ENCODE measurements at places on chromosomes 1 and 21. TPM values are rescaled to one million over a fixed set of nuclear protein-coding genes. Genes with fewer than 3 reads are reported as not detected.

GRCh38 chr21:41431788-41432548, 5.9 kb downstream of the MX1 start:
- DNase-seq = no peak

The AKNAD1 gene
- total RNA-seq = not detected

GRCh38 chr1:2633366-2633935, 635 bp upstream of the MMEL1 start:
- DNase-seq = no peak

DNA sequence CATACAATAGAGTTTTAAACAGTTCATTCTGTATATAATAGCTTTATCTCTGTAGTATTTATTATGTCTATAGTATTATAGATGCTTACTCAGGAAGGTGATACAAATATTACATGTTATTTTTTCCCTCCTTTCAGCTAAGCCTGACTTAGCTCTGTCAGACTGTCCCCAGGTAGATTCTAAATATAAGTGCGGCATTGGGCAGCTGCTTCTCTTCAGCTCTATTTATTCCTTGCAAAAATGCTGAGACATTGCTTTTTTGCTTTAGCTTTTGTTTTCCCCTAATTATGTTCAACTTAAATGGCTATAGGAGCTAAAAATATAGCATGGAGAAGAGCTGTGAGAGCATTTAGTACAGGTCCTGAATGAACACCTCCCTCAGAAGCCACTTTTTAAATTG, 203.2 kb upstream of the BEND5 start:
- no peak for DNase-seq

DNA sequence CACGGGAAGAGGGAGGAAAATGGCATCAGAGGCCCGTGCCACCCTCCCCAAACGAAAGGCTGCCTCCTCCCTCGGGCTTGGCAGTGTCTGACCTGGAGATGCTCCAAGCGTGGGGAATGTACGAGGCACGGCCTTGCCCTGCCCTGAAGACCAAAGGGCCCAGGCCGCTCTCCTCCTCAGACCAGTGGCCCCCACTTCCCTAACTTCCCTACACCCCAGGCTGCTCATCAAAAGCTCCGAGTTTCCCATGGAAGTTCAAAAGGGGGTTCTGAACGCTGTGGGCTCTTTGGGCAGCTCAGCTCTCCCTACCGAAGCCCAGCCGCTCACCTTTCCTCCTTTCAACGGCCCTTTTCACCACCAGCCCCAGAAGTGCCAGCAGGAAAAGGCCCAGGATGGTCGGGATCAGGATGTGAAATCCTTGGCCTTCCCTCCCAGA, 11.8 kb downstream of the FCMR start:
- no peak for DNase-seq

The RNF207 gene
- 6.2 TPM for total RNA-seq

- DNase-seq = peak; percentile 76
These were observed 37.3 kb upstream of the TMEM222 start for GRCh38 chr1:27284425-27285273.

- DNase-seq = no peak
These were observed 62.2 kb downstream of the DMAP1 start for GRCh38 chr1:44275296-44275962.

The FNBP1L gene
- 35.4 TPM for total RNA-seq

The CD53 gene
- total RNA-seq = 0.46 TPM

- DNase-seq = no peak
These were observed 325.0 kb upstream of the ESRRG start for GRCh38 chr1:217048104-217048707.

DNA sequence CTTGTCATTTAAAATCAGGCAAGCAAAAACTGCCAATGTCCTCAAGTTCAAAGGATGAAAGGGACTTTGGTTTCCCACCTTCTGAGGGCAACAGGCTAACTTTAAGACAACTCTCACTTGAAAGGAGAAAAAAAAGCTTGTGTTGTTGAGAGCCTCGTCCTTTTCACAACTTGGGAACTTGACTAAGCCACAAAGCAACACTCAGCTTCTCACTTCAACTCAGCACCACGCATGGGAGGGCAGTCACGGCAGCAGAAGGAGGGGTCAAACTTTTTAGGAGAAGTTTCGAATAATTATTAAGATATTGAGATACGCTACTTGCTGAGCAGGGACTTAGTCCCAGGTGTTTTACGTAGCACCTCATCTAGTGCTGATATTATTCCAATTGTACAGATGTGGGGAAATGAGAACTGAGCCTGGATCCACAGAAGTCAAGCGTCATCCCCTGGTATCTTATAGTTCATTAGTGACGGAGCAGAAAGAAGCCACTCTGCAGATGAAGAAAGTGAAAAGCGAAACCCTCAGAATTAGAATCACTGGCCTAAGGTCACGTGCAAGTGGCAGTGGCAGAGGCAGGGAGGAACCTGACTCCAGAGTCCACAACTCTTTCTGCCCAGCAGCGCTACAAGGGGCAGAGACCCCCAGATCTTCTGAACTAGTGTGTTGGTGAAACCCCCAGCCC, 83.6 kb downstream of the JAK1 start:
- DNase-seq = no peak

DNA sequence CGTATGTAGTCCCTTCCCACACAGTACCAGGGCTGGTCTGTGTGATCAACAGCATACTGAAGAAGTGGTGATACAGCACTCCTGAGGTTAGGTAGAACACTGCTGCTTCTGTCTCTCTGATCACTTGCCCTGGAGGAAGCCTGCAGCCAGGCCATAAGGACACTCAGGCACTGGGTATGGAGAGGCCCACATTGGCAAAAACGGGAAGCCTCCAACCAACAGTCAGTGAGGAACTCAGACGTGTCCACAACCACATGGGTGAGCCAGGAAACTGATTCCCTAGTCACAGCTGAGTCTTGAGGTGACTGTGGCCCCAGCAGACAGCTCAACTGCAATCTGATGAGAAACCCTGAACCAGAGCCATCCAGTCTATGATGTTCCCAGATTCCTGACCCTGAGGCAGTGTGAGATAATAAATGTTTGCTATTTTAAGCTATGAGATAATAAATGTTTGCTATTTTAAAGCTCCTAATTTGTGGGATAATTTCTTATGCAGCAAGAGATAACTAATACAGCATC, 62.5 kb downstream of the COQ8A start:
- DNase-seq = no peak

DNA sequence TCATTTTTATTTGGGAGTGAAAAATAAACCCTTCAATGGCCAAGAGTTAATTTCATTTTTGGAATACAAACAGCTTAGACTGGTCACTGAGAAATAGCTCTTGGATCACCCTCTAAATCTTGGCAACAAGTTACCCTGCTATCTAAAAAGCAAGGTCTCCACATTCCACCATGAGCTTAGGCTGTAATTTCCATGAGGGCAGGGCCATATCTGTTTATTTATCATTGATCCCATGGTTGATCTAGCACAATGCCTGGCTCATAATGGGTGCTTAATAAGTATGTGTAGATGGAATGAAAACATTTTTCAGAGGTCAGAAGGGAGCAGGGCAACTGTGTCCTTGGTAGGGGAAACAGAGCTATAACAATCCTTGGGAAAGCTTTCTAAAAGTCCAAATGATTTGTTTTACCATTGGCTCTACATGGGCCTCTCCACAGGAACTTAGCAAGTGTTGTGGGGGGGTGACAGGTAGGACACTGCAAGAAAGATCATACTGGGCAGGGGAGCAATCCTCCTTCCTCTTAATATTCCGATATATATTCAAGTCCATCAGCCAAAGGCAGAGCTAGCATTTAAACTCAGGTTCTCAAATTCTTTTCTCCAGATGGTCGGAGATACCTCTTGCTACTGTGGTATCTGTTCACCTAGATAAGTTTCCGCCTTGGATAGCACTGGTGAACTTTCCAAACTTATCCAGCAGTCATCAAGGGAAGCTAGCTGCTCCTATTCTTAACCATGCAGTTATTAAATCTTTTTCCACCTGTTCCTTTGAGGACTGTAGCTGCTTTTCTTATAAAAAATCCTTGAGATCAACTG, 53.1 kb upstream of the PTCH2 start:
- no peak for DNase-seq

The RGS8 gene
- total RNA-seq = not detected

GRCh38 chr1:169070547-169070946, 35.9 kb upstream of the ATP1B1 start:
- DNase-seq = no peak

GRCh38 chr1:226402739-226403165, 5.1 kb downstream of the PARP1 start:
- no peak for DNase-seq

DNA sequence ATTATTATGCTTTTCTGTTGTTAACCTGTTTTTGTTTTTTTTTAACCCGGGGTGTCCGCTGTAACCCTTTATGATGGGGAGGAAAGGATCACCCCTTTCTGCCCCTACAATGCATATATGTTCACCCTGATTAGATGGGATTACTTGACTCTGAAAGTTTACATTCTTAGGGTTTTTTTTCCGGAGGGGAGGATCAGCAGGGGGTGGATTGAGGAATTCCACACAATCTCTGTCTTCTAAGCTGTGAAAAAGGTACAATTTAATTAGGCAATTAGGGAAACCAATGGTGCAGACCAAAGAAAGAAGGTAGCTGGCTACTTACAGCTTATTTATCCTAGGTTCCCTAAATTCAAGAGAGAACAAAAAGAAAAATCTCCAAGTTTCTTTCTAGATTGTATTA, 58.3 kb downstream of the EDEM3 start:
- DNase-seq = no peak

GRCh38 chr1:219310181-219310728, 136.6 kb downstream of the LYPLAL1 start:
- DNase-seq = peak; percentile 19

All from Daoy (cell line).